ENCODE measurements at places on chromosomes 7 and 10.

DNA sequence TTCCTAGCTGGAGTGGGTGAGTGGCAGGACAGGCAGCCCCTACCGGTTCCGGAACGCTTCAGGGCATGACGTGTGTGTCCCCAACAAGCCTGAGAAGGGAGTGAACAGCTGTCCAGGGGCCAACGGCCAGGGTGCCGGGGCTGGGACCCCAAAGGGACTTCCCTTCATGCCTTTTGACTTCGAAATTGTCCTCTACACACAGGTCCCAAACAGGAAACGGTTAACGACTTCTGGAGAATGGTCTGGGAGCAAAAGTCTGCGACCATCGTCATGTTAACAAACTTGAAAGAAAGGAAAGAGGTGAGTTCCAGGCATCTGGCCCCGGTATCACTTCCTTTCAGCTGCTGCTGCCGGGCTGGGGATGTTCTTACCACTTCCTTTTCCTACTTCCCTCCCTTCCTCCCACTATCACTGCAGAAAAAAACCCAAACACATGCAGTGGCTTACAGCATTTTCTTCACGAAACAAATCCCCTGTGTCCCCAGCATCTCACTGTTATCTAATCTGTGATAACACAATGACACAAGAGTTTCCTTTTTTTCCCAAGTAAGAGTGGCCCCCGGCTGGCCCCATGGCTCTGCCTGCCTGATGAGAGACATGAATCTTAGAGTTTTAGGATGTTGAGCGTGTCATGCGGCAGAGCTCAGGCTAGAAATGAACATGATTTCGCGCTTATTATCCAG, 63.2 kb downstream of the MKI67 start:
- DNase-seq: no peak

DNA sequence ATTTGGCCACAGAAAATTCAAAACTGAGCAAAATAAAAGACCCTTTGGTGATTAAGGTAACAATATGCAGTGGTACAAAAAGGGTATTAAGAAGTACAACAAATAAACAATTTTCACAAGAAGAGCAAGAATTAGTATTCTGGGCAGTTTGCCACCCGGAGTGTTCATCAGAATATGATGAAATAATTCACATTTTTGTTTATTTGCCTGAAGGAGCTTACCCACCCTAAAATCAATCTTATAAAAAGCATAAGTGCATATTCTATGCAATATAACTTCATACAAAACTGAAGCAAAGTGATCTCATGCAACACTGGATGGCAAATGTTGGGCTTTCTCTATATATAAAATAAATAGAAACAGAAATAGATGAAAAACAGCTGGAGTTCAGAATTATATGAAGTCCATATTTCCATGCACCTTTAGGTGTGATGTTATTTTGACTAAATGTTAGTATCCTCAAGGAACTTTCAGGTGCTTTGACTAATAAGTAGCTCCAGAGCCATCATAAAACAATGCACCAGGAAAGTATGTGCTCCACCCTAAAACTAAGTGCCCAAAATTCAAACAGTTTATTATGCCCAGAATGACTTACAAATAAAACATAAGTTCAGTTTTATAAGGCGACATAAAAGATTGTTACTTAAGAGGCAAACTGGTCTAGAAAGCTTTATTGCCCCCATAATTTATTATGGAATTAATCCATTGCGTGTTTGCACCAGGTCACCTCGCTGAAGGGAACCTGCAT, 474.3 kb downstream of the SEMA3D start:
- no peak for DNase-seq

DNA sequence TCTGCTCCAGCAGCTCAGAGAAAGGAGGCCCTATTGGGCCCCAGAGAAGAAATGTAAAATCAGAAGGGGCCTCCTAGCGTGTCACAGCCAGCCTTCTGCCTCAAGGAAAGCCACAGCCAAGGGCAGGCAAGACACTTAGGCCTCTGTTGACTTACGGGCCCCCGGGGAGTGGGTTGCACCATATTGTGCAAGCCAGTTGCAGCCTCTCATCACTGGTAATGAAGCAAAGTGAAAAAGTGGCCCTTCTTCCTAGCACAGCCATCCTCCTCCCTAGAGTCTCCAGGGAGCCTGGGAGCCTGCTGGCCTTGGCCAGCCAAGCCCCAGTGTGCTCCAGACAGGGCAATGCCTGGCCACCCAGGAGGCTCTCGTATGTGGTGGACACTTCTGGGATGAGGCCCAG, 56.2 kb upstream of the GDF10 start:
- DNase-seq: no peak

DNA sequence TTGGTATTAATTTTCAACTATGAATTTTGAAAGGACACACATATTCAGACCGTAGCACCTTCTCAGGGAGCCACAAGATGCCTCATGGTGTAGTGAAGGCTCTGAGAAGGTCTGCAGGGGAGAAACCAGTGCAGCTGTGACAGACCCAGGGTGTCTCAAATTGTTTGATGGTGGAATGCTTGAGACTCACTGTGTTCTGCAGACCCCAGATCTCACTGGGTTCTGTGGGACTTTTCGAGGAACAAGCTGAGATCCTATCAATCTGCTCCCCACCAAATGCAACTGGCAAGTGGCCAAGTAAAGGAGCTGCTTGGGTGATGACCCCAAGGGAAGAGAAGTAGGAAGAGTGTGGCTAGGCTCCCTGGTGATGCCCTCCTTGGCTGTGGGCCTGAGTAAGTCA, 130.5 kb upstream of the UNC5B start:
- DNase-seq: no peak

- peak; percentile 30 for DNase-seq
Measured at GRCh38 chr7:110534241-110534931, 556.5 kb upstream of the LRRN3 start.

DNA sequence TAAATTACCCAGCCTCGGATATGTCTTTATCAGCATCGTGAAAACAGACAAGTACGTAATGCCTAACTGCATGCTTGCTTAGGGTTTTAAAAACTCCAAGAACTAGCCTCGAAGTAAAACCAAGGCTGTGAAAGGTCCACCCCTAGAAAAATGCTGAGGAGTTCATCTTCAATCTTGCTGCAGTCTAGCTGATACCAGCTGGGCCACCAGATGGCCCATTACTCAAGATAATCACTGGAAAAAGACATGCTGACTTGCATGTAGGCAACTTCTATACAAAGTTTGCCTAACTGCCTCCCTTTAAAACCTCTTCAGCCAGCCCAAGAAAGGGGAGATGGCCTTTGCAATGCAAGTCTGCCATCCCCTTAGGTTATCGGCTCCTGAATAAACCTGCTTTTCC, 614.1 kb downstream of the GALNT17 start:
- DNase-seq: no peak

DNA sequence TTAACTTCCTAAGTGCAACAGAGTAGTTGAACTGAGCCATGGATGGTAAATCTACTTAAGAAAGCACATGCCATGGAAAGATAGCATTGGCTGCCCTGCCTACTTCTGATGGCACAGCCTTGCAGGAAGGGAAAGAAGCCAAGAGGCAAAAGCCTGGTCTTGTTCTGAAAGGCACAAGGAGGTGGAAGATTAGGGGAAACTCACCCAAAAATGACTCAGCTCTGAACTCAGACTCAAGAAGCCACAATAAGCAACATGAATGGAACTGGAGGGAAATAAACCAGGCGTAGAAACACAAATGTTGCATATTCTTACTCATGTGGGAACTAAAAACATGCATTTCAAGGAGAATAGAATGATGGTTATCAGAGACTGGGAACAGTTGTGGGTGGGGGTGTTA, 20.8 kb upstream of the ALOX5 start:
- DNase-seq: no peak

DNA sequence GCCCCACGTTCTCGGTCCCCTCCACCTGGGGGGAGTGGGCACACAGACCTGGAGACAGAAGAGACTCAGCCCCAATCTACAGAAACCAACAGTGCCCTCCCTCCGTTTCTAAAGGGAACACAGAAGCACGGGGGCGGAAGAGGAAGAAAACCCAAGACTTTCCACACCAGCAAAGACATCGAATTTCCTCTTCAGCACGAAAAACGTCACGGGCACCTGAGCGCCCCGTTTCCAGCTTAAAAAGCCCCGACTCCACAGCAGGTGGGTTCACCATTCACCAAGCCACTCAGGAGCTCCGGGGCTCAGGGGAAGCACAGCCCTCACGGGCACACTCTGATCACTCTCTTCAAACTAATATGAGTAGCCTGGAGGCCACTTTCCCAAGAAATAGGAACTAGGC, 19.6 kb downstream of the NUDT1 start:
- DNase-seq: no peak

DNA sequence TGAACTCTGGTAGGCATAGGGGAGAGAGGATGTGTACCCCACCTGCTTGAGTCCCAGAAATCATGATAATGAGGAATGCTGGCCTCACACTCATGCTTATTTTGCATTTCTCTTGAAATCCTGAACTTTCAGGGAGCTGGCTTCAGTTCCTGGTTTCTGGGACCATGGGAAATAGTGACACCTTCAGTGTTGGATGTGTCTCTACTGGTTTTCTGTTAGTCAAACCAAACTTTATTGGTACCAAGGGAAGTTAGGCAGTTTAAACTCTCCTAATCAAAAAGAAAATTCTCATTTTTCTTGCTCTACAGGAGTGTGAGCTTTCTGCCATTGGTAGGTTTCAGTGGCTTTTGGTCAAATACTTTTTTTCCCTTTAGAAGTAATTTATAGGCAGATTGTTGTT, 11.8 kb upstream of the PCGF5 start:
- DNase-seq: no peak

- no peak for DNase-seq
Measured at GRCh38 chr10:2886662-2887061, 180.7 kb upstream of the PFKP start.

GRCh38 chr10:124240839-124241291, 147.5 kb upstream of the CHST15 start:
- no peak for DNase-seq

DNA sequence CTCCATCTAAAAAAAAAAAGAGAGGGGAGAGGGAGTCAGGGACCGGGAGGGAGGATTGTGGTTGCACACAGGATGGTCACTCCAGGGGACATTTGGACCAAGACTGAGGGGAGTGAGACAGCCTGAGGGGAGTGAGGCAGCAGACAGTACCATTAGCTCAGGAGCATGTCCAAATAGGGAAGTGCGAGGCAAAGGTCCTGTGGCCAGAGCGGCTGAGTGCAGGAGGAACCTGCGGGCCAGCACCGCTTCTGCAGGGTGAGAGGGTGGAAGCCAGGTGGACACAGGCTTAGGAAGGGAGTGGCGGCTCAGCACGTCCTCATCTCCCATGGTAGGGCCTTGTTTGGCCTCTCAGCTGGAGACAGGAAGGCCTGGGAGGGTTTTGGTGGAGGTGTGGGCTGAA, 48.9 kb upstream of the PFKFB3 start:
- no peak for DNase-seq

GRCh38 chr10:48937796-48938195, 1.8 kb downstream of the LRRC18 start:
- no peak for DNase-seq

DNA sequence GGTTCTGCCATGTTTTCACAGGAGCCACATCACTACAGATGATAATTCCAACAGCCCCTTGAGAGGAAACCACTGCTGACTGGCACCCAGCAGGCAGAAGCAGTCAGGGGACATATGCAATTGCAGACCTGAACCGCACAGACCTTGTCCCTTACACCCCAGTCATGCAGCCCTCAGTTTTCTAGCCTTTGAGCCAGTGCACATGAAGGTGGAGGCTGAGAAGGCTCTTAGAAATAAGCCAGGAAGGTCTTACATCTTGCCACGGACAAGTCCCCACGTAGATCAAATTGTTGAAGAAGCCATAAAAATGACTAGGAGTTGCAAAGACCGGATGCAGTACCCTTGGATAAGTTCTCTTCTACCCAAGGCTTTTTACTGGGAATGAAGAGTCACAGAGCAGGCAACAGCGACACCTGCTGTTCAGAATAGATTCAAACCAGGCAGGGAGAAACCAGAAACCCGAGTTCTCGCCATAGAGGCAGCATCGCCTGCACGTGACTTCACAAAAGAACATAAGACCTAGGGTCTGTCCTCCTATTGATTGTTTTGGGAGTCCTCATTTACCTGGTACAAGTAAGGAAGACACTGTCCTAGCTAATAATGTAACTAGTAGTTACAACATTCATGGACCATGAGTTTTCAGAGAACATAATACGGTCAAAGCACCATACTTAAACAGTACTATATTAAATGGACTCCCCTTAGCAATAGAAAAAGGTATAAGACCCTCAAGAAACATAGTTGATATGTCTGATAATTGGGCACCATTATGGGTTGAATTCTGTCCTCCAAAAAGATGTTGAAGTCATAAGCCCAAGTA, 11.1 kb downstream of the STEAP1B start:
- peak; percentile 63 for DNase-seq

DNA sequence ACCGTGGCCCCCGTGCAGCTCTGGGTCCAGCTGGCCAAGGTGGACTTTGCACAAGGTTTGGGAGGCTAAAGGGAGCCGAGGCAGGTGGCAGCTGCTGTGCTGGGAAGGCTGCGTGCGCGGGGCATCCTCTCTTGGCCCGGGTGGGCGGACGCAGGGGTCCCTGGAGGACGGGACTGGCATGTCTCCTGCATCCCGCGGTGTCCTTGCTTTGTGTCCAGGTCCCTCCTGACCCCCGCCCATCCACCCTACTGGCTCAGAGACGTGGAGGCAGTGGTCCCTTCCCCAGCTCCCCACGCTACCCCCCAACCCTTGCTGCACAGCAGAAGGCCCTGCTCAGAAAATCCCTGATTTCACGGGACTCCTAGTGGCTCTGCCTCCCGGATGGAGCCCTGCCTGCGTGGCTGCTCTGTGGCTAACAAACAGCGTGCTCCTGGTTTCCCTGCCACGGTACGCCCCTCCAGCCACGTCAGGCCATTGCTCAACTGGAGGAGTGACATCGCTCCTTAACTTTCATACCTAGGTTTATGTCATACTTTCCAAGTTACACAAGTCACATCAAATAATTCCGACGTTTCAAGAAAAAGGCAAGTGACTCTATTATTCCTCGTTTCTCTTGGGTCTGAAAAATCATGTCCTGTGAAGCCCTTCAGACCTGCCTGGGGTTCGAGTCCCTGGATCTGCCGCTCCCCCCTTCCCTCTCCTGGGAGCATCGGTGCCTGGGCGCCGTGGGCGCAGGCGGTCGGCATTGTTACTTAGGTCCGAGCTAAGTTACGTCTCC, 421.9 kb downstream of the DNAJB6 start:
- no peak for DNase-seq

- no peak for DNase-seq
Measured at GRCh38 chr10:62048919-62049623, 147.6 kb downstream of the ARID5B start.

DNA sequence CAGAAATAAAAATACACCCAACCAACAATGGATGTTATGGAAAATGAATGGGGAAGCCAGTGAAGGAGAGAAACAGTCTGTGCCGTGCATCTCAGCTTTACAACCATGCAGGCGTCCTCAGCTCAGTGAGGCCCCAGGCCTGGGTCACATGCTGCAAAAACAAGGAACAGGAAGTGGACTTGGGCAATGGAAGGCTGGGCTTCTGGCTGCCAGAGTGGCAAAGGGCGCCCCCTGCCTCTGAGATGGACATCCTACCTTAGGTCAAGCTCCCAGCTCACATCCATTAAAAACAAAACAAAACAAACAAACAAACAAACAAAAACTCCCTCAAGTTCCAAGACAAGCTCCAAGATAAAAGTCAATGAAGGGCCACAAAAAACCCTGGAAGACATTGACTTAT, 54.7 kb upstream of the AFAP1L2 start:
- DNase-seq: no peak
